Naive thymus-derived CD8-positive, alpha-beta T cell (primary cell): ENCODE measurements at places on chromosomes 2 and 18.

DNA sequence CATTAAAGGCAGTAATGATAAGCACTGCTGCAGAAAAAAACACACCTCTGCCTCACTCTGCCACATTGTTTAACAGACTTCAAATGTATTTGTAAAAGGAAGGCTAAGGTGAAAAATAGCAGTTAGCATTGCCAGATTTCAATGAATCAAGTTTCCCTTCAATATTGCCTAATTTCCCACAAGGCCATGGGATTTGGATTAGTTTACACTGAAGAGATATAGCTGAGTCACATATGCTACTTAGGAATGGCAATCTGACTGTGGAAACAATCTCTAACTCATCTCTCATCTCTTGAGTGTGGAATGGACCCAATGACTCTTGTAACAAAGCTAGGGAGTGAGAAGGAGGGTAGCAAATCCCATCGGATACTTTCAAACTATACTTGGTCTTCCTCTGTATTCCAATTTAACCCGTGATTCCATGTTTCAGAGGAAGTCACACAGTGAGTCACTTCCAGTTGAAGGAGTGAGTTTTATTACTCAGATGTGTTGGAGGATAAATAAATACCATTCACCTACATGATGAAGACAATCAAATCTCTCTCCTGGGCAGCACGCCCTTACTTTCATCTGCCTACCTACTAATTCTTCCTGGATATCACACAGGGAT, 5.1 kb downstream of the B4GALT6 start:
- no peak for DNase-seq

- DNase-seq = no peak
Measured at GRCh38 chr2:30666266-30666874, 140.9 kb downstream of the CAPN13 start.

DNA sequence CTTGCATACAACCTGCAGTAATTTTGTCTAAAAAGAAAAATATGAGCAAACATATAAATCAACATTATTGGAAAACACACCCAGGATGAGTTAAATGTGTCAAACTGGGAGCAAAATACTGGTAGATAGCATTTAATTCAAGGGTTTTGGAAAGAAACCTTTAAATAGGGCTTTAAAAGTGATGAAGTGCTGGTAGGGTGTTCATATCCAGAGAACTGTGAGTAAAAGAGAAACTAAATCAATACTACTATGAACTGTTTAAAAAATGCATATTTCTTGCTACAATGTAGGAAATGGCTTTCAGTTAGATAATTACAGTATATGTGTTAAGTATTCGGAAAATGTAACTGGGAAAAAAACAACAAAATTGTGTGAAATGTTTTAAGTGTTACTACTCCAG, 117.8 kb downstream of the ATAD2B start:
- DNase-seq = no peak

DNA sequence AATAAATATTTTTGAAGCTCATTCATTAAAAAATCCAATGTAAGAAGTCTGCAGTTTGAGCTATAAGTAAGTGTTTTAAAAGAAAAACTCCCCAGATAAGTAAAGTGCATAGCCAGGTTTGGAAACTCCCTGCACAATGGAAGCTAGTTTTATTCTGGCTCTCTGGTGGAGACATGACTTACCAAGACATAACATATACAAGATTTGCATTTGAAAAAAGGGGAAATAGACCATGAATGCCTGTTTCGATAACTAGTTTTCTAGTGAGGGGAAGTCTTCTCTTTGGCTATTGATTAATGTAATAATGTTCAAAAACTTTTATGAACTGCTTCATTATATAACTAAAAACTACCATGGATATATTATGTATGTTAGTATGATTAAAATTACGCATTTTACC, 435.2 kb downstream of the ARHGAP15 start:
- no peak for DNase-seq

DNA sequence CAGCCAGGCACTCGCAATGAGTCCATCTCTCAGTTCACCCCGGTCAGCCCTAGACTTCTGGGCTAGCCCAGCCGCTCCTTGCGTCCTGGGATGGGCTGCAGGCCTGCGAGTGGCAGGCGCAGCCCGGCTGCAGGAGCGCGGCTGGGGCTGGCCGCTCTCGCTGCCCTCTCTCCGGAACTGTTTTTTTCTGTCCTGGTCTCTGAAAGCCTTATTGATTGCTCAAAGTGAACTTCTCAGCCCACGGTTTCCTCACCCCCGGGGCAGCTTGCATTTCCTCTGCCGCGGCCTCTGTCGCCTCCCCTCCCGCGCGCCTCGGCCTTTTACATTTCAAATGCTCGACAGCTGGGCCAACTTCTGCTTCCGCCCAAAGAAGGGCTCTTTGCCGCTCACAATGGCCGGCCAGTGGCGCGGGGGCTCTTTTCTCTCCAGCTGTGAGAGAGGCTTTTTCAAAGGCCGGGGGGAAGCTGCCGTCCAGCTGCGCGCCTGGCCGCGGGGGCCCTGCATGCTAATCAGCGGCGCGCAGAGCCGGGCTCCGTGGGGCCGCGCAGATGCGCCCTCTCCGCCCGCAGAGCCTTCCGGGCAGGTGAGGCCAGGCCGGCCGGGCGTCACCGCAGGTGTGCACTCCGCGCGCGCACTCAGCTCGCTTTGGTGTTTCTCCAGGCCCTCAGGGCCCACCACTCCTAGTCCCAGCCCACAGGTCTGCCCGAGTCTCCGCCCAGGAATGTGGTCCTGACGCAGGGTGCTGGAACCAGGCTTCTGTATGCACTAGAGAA, 513.8 kb downstream of the RNF144A start:
- DNase-seq = no peak

DNA sequence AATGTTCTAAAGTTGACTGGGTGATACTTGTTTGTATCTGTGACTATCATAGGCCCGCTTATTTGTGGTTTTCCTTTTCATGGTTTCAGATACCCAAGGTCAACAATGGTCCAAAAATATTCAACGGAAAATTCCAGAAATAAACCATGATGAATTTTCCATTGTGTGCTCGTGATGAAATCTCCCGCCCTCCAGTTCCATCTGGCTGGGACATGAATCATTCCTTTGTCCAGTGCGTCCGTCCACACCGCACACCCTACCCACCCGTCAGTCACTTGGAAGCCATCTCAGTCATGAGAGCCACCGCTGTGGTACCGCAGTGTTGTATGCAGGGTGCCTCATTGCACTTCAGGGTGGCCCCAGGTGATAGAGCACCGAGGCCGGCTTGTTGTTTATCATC, 268.2 kb upstream of the PXDN start:
- DNase-seq = no peak

GRCh38 chr2:129812071-129812470, 167.4 kb upstream of the RAB6C start:
- no peak for DNase-seq

- DNase-seq = no peak
Measured at GRCh38 chr2:33144243-33144642, 197.5 kb downstream of the LTBP1 start.

GRCh38 chr2:20745924-20746555, 76.9 kb downstream of the LDAH start:
- no peak for DNase-seq

GRCh38 chr2:159501743-159502142, 114.6 kb downstream of the BAZ2B start:
- no peak for DNase-seq

- DNase-seq = no peak
Measured at GRCh38 chr2:65360441-65360840, 72.0 kb downstream of the SPRED2 start.

DNA sequence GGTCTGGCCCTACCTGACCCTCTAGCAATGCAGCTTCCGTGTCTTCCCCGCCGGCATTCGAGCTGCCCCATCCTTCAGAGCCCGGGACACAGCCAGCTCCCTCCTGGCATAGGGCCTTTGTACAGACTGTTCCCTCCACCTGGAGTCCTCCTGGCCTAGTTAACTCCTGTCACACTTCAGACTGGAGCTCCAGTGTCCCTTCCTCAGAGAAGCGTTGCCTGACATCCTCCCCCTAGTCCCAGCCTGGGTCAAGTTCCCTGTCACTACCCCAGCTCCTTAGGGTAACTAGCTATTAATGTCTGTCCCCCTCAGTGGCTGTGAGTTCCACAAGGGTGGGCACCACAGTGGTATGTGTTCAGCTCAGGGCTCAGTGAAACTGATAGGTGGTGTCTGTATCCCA, 45.5 kb upstream of the LOXHD1 start:
- DNase-seq = no peak

GRCh38 chr2:30645081-30645744, 162.0 kb downstream of the CAPN13 start:
- DNase-seq = no peak

GRCh38 chr2:143361346-143361745, 232.1 kb downstream of the ARHGAP15 start:
- no peak for DNase-seq

GRCh38 chr18:79556829-79557585, 122.6 kb upstream of the CTDP1 start:
- DNase-seq = no peak

DNA sequence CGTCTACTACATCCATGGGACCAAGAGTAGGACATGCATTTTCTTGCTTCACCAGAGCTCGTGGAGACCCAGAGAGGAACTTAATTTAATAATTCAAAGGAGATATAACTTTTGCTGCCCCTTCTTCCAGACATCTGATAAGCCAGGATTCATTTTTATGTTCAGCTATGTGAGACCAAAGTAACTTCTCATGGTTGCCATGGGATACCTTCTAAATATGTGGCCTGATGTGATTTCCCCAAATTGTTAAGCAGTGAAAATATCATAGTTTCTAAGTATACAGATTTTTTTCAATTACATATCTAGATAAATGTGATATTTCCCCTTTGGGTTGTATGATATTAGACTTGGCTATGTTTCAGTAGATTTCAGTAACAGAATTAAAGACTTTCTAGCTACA, 185.5 kb upstream of the FN1 start:
- no peak for DNase-seq

- no peak for DNase-seq
Measured at GRCh38 chr2:127161176-127162136, 54.5 kb upstream of the BIN1 start.

- DNase-seq = no peak
Measured at GRCh38 chr2:215903203-215903602, 110.1 kb downstream of the MREG start.

DNA sequence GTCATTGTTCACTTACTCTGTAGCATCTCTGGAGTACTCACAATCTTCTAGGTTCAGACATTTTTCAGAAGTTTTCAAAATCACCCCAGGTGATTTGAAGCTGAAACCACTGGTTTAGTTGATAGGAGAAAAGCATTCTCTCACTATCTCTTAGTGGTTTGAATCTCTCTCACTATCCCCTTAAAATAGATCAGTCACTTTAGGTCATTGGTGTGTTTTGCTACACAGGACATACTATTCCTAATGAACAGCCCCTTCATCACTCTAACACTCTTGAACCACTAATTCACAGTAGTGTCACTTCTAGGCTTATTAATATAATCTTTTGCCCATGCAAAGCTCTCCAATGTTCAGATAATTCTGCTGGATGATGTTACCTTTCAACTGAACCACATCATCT, 34.5 kb downstream of the LYPD6 start:
- no peak for DNase-seq

GRCh38 chr2:114127372-114127771, 237.5 kb downstream of the ACTR3 start:
- no peak for DNase-seq

DNA sequence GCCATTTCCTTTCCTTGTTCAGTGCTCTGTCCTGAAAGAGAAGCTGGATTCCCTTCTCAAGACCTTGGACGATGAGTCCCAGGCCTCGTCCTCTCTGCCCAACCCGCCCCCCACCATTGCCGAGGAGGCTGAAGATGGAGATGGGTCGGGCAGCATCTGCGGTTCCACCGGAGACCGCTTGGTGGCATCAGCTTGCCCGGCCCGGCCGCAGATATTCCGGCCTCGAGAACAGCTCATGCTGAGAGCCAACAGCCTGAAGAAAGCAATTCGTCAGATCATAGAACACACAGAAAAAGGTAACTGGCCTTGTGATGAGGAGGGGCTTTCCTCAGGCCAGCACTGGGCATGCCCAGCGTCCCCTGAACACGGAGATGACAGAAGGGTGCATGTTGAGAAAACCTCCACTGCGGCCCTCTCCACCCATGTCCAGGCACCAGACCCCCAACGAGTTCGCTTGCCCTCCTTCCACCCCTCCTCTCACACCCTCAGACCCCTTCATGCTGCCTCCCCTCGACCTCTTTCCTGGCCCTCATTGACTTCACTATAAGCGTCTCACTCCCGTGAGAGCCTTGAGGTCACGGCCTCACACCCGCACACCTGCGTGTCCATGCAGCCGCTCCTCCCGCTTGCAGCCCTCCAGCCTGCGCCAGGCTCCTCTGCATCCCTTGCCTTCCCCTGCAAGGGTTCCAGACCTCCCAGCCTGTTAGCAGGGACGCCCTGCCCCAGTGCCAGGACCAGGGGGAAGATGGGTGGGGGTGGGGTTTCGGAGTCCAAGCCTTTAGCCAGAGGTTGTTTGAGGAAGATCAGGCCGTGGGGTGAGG, 95.0 kb downstream of the DGKD start:
- no peak for DNase-seq
